ENCODE measurements at places on chromosomes 16 and 17.

DNA sequence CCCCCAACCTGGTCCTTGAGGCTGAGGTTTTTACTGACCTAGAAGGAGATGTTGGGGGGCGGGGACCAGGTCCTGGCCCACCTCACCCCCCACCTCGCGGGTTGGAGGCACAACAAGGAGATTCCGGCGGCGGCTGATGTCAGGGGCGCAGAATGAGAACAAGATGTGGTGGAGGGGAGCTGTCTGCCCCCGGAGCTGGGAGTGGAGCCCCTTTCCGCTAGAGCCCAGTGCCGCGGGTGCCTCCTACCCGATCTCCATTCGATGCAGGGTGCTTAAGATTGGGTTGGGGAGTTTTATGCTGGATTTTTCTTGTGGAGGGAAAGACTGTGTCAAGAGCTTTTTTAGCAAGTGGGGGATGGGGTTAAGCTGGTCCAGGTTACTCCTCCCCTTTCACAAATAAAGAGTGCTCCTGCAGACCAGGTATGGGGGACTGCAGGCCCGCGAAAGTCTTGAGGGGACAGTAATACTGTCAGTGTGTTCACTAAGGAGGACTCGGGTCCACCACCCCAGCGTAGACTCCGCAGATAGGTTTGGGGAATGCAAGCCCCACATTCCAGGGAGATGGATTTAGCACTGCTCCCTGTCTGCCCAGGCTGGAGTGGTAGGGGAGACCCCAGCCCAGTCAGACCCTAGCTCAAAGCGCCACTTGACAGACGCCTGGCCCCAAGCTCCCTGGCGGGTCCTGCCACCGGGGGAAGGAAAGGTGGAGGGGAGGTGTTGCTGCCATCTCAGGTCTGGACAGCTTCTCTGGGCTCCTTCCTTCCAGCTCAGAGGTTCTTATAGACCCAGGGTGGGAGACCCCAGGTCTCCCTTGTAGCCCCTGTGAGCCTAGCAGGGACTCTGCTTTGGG, 2.0 kb downstream of the CACNA1G start:
- no peak for DNase-seq

DNA sequence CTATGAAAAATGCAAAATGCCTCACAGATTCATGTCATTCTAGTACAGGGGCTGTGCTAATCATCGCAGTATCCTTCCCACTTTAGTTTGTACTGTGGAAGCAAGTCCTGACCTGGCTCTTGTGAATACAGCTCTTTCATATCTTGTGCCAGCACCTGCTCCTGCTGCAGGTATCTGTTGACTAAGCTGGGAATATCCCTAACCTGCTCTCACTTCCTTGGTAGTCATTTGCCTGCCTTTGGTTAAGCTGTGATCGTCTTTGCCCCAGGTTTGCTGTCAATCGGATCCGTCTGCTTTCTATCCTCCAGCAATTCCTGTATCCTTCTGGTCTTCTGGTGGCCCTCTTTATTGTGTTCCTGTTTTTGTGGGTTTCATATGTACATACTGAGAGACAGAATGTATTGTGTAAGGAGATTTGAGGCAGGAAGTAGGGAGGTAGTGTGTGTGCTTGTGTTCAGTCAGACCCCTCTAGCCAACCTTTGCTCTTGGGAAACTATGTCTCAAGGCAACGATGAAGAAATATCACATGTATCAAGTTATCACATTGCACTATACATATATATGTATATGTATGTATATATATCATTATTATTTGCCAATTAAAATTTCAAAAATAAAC, 7.7 kb upstream of the GINS3 start:
- DNase-seq = no peak

- no peak for DNase-seq
These were observed 172.8 kb downstream of the RAB11FIP4 start for GRCh38 chr17:31564291-31564690.

GRCh38 chr17:68277807-68278206, 13.1 kb downstream of the SLC16A6 start:
- DNase-seq = no peak

DNA sequence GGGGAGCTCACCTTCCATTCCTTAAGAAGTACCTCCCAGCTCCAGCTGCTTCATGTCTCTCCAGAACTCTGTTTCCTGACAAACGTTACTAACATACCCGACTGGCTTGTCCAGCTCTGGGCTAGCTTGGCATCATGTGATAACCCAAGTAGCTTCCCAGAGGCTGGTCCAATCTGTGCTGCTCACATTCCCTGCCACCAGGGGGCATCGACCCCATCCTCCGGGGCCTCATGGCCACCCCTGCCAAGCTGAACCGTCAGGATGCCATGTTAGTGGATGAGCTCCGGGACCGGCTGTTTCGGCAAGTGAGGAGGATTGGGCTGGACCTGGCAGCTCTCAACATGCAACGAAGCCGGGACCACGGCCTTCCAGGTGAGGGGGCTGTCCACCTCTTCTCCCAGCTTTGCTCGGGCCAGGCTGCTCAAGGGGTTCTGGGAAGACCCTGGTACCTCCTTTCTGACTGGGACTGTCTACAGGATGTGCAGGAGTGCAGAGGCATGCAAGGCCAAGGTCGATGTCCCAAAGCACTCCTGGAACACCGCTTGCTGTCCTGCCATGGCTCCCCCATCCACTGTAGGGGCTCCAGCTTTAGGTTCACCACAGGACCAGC, 7.6 kb downstream of the EPX start:
- DNase-seq = no peak

- DNase-seq = no peak
These were observed 32.7 kb downstream of the ITGB3 start for GRCh38 chr17:47286198-47286914.

DNA sequence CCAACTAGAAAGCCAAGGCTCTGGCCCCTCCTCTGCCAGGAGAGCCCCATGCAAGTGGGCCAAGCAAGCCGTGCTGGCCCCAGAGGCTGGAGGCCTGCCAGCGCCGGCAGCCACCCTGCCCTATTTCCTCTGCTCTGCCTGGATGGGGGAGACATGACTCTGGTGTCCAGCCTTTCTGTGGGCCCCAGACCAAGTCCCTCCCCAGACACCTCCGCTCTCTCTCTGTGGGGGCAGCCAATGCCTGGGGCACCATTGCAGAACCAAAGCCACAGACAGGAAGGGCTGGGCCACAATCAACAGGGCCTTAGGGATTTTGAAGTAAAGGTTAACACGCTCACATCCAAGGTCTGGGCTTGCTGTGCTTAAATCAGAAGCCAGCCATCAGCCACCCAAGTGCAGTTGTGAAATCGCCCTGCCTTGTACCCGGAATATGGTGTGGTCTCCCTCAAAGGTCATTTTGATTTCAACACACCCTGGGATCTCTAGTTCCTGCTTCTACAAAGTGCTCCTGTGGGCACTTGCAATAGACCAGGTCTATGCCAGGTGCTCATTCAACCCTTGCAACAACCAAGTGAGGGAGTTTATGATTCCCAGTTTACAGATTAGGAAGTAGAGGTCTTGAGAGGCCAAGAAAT, 63.5 kb upstream of the TEX2 start:
- no peak for DNase-seq

- DNase-seq = no peak
These were observed 403.4 kb downstream of the CDH11 start for GRCh38 chr16:64718486-64718885.

- no peak for DNase-seq
These were observed 14.3 kb upstream of the ARL4D start for GRCh38 chr17:43384476-43384862.

DNA sequence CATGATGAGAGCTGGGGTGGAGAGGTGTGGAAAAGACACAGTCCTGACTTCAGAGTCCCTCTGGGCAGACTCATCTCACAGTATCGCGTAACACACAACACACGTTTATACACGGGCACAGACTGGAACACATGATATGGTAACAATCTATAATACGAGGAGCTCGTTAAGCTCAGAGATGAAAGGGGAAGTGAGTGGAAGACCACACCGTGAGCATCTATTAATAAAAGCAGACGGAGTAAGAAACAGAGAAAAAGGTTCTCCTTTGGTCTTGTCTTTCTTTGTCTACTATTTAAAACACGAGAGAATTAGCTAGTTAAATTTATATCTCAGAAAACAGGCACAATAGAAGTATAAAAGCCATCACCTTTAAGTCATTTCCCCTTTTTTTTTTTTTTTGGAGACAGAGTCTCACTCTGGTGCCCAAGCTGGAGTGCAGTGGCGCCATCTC, 13.5 kb downstream of the ANKRD11 start:
- no peak for DNase-seq

DNA sequence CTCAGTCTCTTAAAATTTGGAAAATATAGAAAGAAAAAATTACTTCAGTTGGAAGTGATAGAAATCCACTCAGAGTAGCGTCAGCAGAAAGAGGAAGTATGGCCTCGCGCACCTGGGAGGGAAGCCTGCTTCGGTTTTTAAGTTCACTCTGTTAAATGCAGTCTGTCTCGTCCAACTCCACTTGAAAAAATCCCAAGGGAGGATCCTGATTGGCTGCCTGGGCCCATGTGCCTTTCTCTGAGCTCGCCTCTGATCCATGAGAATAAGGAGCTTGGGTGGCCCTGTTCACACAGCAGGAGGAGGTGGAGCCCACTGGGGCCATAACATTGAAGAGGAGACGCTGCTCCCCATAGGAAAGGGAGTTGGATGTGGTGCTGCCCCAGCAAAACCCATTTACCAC, 40.7 kb downstream of the DNAJA2 start:
- no peak for DNase-seq
